ENCODE measurements at places on chromosomes 3 and 15.

DNA sequence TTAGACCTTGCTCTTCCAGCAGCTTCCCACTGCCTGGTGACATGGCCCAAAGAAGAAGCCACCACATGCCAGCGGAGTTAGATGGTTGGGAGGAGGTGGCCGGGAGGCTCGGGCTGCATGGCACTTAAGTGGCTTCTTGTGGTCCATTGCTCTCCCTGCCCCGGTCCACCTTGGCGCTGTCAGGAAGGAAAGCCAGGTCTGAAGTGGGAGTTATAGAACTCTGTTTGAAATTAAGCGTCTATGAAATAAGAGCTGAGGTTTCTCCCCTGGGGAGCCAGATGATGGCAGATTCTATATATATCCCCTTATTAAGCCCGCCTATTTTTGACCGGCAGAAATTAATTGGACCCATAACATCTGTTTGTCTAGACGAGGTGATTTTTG, 61.2 kb downstream of the ITGA11 start:
- DNase-seq, result no peak

DNA sequence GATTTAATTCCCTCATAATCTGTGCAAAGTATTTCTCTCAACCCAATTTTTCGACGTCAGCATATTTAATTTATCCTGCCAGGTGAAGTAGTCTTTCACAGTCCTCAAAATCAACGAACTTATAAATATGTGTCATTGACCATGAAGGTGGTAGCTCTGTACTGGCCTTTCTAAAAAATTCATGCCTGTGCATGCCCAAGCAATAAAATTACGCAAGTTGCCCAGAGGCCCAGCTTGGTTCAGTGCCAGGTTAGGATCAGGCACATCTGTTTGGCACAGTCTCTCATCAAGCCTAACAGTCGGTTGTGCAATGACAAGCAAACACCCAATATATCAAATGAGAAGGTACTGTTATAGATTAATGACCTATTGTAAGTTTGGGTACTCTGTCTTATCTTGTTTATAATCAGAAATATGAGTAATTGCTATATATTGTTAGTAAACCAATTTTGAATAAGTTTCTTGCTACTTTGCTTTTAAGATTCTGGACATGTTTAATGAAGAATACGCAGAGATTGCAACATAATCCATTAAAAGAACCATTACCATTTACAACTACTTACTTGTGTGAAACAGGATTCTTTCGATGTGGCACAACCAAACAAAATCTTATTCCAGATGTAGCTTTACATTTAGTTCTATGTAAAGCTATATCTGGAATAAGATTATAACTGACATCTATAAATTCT, 159.0 kb upstream of the IL12A start:
- DNase-seq, result peak; percentile 79

GRCh38 chr3:193343726-193344222, 34.8 kb downstream of the ATP13A5 start:
- no peak for DNase-seq

DNA sequence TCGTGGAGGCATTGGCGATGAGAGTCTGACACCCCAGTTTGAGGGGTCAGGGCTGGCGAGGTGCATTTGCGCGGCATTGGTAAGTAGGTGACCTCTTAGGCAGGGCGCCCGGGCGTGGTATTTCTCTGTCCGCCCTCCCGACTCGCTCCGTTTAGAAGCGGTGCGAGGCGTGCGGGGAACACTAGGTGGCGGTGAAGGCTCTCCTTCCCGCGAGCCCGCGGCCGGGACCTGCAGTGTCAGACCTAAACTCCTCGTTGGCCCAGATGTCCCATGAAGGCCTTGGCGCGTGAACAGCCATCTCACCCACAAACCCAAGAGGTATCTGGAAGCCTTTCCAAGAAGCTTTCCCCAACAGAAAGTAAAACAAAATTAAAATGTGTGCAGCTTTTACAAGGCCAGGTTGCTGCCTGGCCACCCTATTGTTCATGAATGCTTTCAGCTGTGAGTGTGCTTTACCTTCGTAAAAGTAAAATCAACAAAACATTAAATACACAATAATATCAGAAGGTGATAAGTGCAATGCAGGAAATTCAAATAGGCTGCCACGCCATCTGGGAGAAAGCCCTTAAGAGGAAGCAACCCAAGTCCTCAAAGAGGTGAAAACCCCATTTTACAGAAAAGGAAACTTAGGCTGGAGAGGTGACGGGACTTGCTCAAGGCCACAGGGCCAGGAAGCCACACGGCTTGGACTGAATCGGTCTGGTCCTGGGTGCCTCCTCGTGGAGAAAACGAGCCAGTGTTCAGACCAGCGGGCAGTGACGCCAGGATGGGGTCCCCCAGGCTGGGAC, 120.3 kb downstream of the ETFA start:
- DNase-seq, result peak; percentile 59

DNA sequence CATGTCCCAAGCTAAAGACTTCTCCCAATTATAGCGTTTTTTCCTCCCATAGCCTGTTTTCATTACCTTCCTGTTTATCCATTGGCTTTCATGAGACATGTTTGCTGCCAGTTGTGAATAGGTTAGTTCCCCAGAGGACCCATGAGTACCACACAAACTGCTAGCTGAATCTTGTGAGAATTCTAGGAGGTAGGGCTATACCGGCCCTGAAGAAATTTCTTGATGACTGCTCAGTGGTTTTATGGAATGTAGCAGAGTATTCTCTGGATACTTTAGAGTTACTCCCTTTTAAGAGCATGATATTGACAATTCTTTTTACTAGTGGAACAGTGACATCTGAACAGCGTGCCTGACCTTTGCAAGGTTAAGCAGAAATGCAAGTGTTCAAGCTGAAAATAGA, 210.4 kb downstream of the MCTP2 start:
- DNase-seq, result no peak

DNA sequence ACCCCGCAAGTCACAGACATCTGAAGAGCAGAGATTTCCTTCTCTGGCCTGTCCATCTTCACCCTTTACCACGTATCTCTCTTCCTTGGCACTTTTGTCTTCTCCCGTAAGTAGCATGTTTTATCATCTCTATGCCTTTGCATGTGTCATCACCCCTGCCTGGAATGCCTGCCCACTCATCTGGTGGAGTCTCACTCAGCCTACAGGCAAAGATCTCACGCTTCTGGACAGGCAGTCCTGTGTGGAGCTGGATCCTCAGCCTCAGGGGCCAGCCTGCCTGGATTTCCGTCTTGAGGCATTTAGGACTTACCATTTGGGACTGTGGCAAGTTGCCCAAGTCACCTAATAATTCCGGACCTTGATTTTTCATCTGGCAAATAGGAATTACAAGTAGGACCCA, 114.3 kb upstream of the CACNA2D3 start:
- DNase-seq, result no peak

DNA sequence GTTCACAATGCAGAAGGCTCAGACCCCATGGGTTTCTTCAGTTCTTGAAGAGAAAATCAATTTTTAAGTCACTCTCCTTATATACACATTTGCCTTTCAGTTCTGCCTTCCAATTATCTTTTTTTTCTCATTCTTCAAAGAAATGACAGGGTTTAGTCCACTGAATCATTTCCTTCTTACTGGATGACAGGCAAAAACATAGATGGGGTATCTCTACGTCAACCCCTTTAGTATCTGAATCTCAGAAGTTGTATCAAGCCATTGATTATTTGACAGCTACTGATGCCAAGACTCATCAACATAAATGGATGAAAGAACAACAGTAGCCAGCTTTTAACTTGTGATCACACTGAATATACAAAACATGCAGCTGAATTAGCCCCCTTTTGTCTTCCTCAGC, 6.5 kb downstream of the ATOSA start:
- DNase-seq, result no peak

- no peak for DNase-seq
These were observed 106.2 kb upstream of the PLAAT1 start for GRCh38 chr3:193134856-193135255.

DNA sequence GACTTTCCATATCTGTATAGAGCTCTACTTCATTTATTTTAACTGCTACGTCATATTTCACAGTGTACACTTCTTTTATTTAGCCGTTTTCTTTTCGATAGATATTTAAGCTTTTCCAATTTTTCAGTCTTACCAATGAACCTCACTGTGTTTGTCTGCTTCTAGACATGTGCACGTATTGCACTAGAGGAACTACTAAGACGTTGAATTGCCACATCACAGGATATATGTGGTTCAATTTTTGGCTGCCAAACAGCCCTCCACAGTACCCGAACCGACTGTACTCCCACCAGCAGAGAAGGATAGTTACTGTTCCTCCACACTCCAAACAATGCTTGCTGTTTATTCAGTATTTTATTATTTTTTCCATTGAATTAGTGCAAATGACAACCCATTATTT, 2.0 kb downstream of the NR1I2 start:
- no peak for DNase-seq

DNA sequence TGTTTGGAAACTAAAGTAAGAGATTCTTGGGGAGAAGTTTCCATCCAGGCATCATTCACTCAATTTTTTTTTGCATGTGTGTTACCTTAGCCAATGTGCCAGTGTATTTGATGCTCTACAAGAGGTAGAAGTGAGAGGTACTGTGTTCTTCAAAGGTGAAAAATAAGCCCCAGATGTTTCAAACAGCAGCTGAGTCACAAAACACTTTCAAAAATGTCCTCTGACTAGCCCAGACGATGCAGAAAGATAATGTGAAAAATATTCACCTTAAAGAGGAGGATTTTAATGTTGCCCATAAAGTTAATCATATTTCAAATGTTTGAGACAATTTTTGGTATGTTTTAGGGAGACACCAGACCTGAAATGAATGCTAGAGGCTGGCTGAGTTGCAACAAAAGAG, 107.7 kb upstream of the RASGRP1 start:
- DNase-seq, result no peak
